ENCODE measurements at places on chromosomes 4 and X.

DNA sequence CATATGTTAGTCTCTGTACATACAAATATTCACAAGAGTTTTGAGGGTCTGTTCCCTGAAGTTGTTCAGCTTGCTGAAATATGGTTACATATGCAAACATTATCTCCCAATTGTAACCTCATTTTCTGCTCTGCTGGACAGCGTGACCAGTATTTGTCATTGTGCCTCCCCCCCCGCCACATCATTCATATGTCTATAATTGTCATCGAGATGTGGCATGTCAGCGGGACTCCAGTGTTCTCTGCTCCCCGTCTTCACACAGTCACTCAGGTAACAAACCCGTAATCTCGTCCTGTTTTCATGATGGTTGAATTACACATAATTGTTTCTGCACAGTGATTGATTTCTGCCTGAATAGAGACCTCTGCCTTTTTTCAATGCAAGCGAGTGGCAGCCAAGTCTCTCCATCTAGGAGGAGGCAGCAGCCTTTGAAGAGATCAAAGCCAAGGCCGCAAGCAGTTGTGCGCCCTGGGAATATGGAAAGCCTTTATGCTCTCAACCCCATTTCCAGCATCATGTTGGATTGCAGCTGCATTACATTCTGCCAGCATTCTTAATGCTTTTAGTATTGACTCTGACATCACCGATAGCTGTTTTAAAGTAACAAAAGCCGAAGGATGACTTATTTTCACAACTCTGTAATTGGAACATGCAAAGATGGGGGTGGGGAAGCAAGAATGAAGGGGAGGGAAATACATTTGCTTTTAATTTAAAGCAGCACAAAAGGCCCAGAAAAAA, 27.4 kb downstream of the LEF1 start:
- DNase-seq, result peak; percentile 30

DNA sequence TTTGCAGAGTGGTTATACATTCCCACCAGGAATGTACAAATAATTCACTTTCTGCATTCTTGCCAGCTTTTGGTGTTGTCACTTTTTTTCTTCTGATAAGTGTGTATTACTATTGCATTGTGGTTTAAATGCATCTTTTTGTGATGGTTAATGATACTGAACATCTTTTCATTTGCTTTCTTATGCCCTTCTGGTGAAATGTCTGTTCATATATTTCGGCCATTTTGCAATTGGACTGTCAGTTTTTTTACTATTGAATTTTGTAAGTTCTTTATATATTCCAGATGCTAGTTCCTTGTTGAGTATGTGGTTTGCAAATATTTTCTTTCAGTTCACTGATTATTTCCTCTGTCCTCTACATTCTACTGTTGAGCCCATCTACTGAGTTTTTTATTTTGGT, 19.4 kb upstream of the BMP2K start:
- DNase-seq, result no peak

DNA sequence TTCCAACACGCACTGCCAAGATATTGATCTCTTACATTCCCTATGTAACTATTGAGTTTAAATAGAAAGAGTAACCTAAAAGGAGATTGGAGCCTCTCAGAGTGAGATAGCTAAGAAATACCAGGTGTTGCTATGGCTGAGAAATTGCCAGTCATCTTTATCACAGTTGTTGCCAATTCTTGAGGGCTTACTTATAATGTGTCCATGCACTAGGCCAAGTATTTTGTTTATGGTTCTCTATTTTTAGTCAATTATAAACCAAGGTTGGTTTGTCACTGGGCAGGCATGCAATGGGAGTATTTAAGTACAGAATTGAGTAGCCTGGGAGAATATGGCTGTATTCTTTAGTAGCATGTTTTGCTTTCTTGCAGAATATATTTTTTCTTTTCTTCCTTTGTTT, 201.6 kb downstream of the TEX13A start:
- DNase-seq, result no peak

DNA sequence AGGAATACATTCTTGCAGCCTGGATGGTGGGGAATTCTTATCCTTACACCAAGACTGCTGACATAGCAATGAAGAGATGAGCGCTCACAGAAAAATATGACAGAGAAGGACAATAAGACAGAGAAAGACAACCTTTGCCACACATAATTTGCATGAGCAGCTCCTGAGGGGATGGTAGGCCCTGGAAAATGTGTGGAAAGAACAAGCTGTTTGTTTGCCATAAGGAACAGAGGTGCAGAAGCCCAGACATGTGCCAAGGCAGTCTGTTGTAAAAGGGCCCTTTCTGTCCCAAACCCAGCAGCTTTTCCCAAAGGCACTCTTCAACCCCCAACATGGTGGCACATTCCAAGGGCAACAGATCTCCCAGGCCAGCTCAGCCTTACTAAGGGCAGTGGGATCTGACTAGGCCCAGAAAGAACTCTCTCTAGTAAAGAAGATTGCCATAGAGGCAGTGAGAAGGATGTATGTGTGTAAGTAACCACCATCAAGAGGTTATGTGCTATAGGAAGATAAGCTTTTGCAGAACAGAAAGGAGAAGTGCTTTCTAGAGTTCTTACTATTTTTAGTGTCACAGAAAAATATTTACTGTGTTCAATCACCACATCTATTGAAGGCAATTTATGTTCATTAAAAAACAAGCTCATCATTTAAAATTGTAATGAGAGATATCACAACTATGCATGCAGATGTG, 287.0 kb upstream of the RASGEF1B start:
- DNase-seq, result no peak

DNA sequence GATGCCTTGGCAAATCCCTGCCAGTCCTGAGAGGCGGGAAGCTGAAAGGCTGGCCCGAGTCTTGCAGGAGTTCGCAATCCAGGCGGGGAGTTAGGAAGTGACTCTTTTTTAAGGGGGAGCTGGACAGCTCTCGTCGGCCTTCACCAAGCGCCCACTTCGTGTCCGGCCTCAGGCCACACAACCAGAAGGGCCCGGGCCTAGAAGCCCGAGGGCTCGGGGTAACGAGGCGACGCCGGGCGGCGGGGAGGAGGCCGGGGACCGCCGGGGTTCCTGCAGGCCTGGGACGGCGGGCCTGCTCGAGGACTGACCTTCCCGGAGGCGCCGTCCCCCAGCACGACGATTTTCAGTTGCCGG, 395 bp downstream of the RAB28 start:
- DNase-seq, result no peak

DNA sequence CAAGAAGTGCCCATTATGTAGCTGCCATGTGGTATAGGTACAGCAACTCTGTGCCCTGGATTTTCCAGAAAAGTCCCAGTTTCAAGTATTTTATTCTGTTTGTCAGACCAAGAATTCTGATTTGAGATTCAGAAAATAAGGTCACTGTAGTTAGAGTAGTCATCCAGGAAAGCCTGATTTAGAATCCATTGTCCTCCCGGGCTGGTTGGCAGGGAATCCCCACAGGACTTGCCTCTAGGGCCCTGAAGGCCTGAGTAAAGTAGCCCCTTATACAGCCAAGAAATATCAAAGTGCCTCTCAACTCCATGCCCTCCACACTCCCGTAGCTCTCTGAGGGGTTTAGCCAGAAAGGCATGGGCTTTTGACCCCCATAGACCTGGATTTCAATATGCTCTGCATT, 36.3 kb downstream of the RTL5 start:
- no peak for DNase-seq

- DNase-seq, result no peak
These were observed 23.8 kb downstream of the COL25A1 start for GRCh38 chr4:109278594-109279031.

GRCh38 chr4:142318280-142318679, 527.8 kb downstream of the INPP4B start:
- no peak for DNase-seq

DNA sequence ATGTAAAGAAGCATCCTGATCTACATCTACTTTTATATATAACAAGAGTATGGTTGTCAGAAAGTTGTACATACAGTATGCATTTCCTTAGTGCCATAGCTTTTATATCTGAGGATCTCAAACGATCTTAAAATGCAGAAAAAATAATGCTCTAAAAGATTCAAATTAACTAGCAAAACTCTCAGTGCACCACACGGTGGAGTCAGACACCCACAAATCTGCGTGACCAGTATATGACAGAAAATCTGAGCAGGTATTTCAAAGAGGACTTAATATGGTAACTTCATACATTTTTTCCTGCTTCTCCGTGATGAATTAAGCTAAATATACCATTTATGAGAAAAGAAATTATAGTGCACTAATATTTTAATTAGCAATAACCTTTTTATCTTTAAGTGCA, 803.0 kb downstream of the DMD start:
- no peak for DNase-seq

DNA sequence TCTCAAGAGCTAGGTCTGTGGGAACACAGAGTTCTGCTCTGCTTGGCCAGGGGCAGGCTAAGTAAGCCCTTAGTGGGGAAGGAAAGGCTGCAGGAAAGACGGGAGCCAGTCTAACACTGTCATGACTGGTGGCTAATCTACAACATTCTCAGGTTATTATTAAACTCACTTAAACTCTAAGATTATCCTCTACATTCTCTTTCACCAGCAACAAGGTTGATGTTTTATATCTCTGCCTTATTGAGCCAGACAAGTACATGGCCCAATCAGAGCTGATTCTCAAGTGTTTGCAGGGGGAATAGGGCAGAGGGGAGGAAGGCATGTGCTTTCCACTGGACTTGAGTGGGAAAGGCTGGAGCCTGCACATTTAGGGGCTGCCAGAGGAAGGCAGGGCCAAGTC, 50.9 kb upstream of the FAM241A start:
- no peak for DNase-seq

GRCh38 chr4:47071901-47072341, 40.6 kb downstream of the GABRB1 start:
- DNase-seq, result no peak

DNA sequence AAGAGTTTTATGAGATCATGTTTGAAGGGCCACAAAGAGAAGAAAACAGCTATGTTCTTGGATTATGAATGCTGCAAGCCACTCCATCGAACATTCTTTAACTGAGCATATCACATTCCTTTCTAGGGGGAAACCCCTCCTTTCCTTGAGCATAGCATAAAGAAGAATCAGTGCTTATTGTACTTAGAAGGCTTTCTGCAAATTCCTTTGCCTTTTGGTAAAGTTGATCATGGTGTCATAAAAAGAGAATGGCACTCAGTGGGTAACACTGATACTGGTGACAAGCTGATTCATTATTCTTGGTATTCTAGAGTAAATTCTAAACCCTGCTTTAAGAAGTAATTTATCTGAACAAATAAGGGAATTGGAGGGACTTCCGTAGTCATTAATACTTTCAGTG, 88.5 kb upstream of the GPR34 start:
- DNase-seq, result no peak

DNA sequence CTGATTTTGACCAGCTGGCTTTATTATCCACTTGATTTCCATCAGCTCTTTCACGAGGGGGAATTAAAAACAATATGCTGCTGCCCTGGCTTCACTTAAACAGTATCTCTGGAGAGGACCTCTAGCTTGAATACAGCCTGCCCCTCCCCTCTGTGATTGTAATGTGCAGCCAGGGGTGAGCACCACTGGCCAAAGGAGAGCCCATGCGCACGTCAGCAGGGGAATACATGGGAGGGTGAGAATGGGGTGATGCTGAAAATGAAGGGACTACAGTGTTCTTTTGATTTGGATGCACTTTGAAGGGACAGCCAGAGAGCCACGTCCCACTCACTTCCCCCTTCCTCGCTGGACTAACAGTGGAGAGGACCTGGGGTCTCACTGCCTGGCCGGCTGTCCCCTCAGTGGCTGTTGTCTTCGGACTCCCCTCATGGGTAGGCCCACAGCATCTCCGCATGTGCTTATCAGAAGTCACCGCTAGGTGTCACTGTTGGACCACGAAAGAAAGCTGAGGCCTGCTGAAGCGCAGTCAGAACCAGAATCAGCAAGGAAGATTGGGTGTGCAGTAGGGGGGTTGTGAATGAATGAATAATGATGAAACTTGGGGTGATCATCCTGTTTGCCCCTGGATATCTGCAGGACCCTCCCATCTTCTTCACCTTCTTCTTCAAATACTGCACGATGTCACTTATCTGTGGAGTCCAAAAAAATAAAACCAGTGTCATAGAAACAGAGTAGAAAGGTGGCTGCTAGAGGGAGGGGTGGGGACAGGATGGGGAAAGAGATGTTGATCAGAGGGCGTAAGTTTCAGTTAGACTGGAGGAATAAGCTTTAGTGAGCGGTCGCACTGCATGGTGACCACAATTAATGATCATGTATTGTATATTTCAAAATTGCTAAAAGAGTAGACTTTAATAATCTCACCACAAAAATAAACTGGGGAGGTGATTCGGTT, 32.8 kb downstream of the CLCN4 start:
- DNase-seq, result peak; percentile 82

GRCh38 chr4:154491341-154492271, at the start of gene DCHS2:
TSS of gene DCHS2 (minus strand) at chr4:154491799. CDS start at chr4:154491355, 444 bp downstream.
- DNase-seq, result peak; percentile 28

DNA sequence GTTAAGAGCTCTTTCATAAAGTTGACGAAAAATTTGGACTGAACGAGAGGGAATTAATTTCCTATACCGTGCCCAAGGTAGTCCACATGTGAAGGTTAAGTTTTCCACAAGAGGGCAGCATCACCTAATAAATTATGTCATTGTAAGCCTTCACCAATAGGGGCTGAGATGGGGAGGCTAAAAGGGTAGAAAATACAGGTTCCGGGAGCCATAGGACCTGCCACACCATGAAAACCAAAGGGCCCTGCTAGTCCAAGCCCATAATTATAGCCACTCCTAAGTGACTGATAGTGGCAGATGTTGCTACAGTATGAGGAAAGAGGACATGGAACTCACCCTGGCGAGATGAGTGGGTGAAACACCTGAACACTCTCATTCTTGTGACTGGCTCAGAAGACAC, 122.2 kb downstream of the SHROOM4 start:
- peak; percentile 9 for DNase-seq

DNA sequence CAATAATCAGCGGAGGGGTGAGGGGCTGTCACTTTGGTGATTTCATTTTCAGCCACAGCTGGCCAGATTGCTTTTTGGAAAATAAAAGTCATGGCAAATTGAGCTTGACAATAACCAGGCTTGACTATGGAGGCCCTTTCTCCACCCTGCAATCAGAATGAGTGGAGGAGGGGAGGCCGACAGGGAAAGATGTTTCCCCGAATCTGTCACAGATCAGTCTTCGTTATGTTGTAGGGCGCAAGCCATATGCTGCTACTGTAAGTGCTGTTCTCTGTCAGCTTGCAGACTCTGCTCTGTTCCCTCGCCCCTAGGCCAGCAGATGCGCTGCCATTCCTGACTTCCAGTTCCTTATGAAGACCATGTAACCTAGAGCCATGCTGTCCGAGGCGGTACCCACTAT, 114.1 kb downstream of the MGST2 start:
- no peak for DNase-seq
